ENCODE measurements at places on chromosomes 4 and X.

- DNase-seq: no peak
Measured at GRCh38 chrX:130091980-130092522, 18.2 kb downstream of the ELF4 start.

- no peak for DNase-seq
Measured at GRCh38 chrX:4547213-4547836, 833.9 kb upstream of the PRKX start.

DNA sequence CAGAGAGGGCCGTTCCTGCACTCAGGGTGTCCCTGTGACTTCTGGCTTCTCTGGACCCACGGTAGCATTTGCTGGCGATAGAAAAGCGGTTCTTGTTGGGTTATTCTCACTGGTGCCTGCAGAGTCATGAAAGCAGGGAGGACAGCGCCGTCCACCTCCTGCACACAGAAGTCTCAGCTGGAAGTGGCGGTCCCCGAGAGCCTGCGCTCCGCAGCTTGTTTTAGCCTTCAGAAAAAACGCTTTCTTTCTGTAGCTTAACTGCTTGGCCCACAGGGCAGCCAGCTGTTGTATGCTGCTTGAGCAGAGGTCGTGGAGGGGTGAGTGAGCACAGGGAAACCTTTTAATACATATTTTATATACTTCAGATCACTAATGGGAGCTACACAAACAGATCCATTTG lies 400.7 kb upstream of the FAT1 start:
- DNase-seq: no peak

GRCh38 chr4:87192145-87192919 lies 28.1 kb downstream of the KLHL8 start:
- DNase-seq: no peak

- no peak for DNase-seq
Measured at GRCh38 chr4:28462766-28463700, 1602.4 kb downstream of the STIM2 start.

GRCh38 chr4:124017185-124017785 lies 620.7 kb downstream of the SPRY1 start:
- DNase-seq: no peak

- no peak for DNase-seq
Measured at GRCh38 chr4:162011089-162011488, 152.7 kb downstream of the FSTL5 start.

GRCh38 chr4:61520166-61520565 lies 320.0 kb downstream of the ADGRL3 start:
- DNase-seq: no peak

DNA sequence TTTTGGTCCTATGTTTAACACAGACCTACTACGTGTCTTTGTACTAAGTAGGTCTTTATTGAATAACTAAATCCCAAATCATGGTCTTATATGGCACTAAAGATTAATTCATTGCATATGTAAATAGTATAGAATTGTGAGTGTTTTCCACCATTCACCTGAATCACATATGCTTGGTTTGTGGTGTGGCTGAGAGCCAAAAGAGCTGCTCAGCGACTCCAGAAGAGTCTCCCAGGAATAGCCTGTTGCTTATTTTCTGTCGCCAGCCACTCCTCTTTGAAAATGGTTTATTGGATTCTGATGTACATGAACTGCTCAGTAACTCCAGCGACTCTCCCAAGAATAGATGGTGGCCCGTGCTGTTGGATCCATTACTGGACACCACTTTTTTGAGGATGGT lies 184.5 kb downstream of the CLCN4 start:
- no peak for DNase-seq

DNA sequence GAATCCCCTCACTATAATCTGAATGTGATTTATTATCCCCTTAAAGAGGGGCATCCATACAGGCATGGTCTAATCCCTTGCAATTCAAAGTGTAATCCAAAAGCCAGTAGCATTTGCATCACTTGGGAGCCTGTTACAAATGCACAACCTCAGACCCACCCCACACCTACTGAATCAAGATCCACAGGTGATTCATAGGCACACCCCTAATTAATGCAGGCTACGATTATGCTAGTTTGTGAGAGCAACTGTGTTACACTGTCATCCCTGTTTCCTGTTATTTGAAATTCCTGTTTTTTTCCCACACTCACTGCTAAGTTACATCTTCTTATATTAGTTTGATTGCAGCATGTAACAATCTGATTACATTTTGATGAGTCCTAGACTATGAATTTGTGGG lies 120.0 kb downstream of the RAB28 start:
- peak; percentile 1 for DNase-seq

GRCh38 chr4:105139646-105140045 lies 7.0 kb upstream of the TET2 start:
- DNase-seq: no peak

DNA sequence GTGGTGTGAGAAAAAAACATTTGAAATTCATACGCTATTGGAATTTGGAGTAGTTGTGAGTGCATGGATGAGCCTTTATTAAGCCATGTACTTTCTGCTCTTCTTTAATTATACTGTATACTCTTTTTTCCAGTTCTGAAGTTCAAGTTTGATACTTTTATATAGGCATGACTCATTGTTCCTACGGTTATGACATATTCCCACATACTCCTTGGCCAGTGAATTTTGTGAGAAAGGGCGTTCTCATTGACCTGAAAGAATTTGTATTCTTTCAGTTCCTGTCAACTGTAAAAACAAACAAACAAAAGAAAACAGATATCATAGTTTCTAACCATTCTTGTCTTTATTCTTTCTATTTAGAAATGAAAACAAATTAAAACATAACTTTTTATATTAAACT lies 407.3 kb downstream of the MAPK10 start:
- peak; percentile 13 for DNase-seq

DNA sequence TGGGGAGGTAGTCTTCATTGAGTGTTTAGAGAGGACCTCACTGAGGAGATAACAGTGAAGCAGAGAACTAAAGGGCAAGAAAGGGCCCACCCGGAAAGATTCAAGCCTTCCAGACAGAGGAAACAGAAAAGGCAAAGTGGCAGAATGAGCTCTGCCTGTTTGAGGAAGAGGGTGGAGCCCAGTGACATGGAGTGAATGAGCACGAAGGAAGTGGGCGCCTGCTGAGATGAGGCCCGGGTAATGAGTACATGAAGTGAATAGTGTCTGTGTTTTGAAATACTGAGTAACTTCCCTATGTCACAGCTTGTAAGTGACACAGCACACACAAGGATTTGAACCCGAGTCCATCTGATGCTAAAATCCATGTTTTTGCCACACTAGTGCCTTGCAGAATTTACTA lies 32.5 kb upstream of the TLR2 start:
- DNase-seq: no peak

DNA sequence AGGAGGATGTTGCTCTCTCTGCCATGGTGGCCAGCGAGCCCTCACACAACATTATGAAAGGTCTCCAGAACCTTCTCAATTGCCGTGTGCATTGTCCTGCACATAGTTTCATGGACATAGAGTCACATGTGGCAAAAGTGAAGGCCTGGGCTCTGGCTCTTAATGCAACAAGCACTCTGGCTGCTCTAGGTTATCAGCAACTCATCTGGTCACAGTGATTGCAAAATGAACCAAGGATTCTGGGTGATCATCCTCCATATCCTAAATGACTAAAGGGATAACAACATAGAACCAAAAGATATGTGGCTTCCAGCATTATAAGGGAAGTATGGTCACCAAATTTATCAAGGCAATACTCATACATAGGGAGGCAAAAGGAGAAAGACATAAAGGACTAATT lies 175.2 kb downstream of the MGST2 start:
- no peak for DNase-seq

DNA sequence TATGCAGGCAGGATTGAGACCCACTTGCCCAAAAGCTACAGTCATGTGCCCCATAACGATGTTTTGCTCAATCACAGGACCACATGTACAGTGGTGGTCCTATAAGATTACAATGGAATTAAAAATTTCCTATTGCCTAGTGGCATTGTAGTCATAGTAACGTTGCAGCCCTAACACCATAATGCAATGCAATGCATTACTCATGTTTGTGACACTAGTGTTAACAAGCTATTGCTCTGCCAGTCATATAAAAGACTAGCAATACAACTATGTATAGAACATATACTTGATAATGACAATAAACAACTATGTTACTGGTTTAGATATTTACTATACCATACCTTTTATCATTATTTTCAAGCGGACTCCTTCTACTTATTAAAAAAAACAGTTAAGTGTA lies 50.6 kb downstream of the VGLL1 start:
- no peak for DNase-seq

- DNase-seq: no peak
Measured at GRCh38 chr4:69458184-69458826, 37.4 kb downstream of the UGT2B4 start.

DNA sequence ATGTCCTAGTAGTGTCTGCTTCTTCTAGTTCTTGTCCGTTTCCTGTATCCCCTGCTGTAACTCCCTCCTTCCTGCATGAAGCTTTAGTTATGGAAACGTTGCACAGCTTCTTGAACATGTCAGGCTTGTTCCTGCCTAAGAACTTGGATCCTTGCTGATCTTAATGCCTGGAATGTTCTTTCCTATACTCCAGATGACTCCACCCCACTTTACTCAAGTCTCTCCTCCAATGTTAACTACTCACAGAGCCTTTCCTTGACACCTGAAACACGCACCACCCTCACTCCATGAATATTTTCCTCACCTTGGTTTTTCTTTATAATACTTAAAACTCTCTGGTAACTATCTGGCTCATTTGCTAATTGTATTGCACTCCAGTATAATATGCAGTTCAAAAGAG lies 19.4 kb downstream of the MAGEC3 start:
- DNase-seq: no peak

GRCh38 chr4:69095301-69095731 lies 958 bp upstream of the UGT2B7 start:
- peak; percentile 59 for DNase-seq

- DNase-seq: no peak
Measured at GRCh38 chrX:49063715-49064114, 4.9 kb downstream of the CCDC120 start.

DNA sequence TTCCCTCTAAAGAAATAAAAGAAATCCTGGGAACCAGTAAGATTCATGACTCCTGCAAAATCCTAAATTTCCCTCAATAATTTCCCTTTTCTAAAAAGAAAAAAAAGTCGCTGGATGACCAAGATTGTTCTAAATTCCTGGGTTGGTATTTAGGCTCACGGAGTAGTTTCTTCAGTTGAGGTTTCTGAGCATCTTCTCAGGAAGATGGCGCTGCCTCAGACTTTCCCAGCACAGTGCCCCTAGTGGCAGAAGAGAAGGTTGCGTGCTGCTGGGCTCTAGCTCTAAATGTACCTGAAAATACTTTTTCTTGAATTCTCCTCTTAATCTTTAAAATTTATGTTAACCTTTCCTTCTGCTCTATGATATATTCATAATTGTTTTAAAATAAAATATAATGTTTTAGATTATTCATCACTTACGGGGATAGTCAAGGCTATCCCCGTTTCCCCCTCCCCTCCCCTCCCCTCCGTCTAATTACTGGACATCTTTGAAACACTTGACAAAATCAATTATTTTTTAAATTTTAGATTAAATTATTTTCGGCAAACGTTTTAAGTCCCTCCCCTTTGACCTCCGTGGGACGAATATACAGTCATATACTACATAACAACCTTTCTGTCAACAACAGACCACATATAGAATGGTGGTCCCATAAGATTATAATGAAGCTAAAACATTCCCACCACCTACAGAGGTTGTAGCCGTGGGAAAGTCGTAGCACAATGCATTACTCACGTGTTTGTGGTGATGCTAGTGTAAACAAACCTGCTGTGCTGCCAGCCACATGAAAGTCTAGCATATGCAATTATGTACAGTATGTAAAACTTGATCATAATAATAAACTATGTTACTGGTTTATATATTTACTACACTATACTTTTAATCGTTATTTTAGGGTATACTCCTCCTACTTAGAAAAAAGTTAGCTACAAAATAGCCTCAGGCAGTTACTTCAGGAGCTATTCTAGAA lies 41.0 kb upstream of the GATB start:
- peak; percentile 35 for DNase-seq

DNA sequence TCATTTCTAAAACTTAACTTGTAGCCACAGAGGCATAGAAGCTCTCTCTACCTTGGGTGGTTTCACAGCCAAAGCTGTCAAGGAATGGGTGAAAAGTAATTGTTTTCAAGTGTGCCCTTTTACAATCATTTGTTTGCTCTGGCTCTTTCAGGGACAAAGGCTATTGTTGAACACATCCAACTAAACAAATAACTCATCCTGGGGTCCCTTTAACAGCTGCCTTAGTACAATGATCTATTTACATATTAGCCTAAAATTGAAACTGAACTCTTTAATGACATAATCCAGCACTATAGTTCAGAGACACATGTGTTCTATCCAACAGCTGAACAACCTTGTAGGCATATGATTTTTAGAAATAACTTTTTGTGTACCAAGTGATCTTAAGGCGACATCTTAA lies 3.7 kb downstream of the HHIP start:
- no peak for DNase-seq

GRCh38 chr4:12459126-12459525 lies 1025.0 kb downstream of the RAB28 start:
- no peak for DNase-seq

GRCh38 chrX:72540318-72540717 lies 32.3 kb downstream of the HDAC8 start:
- DNase-seq: peak; percentile 1

GRCh38 chrX:20067709-20068561 lies 48.8 kb downstream of the MAP7D2 start:
- peak; percentile 74 for DNase-seq

- no peak for DNase-seq
Measured at GRCh38 chrX:78748846-78749245, 1.3 kb downstream of the LPAR4 start.

DNA sequence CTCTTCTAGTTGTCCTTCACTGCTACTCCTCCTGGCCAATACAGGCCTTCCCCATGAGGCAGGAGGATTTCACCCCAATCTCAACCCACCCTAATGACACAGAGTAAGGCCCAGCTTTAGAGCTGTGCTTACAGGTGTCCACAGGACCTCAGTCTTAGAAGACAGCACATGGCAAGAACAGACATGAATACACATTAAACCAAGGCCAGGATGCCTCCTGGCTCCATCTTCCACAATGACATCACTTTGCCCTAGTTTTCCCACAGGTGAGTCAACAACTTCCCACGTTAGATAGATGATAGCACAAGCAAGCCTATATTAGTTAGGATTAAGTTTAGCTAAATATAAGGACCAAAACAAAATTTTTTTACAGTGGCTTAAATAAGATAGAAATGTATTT lies 63.8 kb upstream of the NOCT start:
- peak; percentile 50 for DNase-seq

- no peak for DNase-seq
Measured at GRCh38 chr4:186148336-186148975, 42.9 kb upstream of the CYP4V2 start.

- no peak for DNase-seq
Measured at GRCh38 chrX:10106806-10107205, 50.0 kb upstream of the CLCN4 start.

- DNase-seq: no peak
Measured at GRCh38 chrX:150870029-150870428, 28.4 kb downstream of the CD99L2 start.

- DNase-seq: no peak
Measured at GRCh38 chr4:90844241-90844640, 717.0 kb downstream of the CCSER1 start.

- peak; percentile 0 for DNase-seq
Measured at GRCh38 chrX:121958886-121959285, 911.5 kb downstream of the GLUD2 start.
